ENCODE measurements at places on chromosomes 4 and X.
A peak's percentile ranks its signal among the peaks of the same experiment; 100 is the strongest.

- DNase-seq = peak; percentile 100
Observed at GRCh38 chr4:1346781-1347409, at the start of gene UVSSA. UVSSA (plus strand) TSS chr4:1347208; CDS start chr4:1348092, 884 bp downstream.

DNA sequence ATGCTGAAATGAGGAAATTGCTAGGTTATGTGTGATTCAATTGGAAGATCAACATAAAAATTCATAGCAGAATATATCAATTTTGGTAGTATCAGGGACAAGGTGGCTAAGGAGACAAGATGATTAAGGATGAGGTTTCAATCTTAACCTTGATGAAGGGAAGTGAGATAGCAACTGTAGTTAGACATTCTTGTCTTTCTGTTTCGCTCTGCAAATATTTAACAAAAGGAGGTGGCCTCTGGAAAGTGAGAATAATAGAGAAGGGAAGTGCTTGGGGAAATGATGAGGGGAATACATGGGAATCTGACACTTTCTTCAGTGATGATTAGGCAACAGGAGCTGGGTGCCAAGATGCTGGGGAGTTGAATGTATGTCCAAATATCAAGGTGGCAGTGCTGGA lies 337.1 kb upstream of the PUDP start:
- DNase-seq = no peak

DNA sequence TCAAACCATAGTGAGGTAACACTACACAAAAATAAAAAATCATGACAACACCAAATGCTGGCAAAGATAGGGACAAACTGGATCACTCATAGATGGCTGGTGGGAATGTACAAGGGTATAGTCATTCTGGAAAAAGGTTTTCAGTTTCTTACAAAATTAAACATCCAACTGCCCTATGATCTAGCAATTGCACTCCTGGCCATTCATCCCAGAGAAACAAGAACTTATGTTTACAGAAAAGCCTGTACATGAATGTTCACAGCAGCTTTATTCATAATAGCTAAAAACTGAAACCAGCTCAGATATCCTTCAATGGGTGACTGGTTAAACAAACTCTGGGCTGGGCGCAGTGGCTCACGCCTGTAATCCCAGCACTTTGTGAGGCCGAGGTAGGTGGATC lies 43.3 kb downstream of the NYX start:
- DNase-seq = no peak

DNA sequence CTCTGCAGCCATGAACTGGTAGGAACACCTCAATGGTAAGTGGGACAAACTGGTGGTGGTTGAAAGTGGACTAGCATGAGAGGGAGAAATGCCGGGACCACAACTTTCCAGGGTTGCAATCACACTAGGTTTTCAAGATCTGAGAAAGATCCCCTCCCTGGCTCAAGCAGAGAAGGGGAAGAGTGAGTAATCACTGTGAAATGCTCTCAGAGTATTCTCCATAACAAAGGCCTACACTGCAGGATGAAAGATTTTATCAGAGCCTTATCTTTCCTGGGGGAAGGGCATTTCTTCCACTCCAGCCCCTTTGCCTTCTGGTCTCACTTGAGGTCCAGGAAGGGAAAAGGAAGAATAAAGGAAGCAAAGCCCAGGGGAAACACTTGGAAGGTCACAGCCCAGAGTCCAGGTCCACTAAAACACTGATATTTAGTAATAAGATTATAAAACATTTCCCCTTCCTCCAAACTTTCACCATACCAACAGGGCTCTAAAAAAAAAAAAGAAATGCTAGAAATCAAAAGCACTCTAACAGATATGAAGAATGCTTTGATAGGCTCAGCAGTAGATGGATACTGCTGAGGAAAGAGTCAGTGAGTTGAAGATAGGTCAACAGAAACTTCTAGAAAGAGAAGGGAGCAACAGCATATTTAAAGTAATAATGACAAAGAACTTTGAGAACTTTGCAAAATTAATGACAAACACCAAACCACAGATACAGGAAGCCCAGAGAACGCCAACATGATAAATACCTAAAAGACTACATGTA lies 95.9 kb downstream of the WDFY3 start:
- no peak for DNase-seq

GRCh38 chr4:158461336-158461735 lies 60.3 kb upstream of the RXFP1 start:
- DNase-seq = no peak

- no peak for DNase-seq
Observed at GRCh38 chr4:6092131-6092530, 73.9 kb upstream of the C4orf50 start.

DNA sequence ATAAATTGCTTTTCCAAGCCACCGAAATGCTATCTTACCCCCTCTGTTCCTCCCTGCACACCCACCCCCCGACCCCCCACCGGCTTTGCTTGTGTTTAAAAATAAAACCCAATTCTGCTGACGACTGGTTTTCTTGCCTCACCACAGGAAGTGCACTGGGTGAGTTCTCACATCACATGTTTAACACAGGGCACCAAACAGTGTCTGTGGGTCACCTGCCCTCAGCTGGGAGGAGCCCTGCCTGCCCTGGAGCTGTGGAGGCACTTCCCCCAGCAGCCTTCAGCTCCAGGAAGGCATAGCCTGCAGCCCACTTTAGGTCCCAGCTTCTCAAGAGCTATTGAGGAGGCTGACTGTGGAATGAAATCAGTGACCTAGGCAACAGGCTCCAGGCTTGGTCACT lies 8.8 kb downstream of the TMEM255A start:
- DNase-seq = no peak

- DNase-seq = no peak
Observed at GRCh38 chr4:74447636-74448233, 2.8 kb downstream of the AREG start.

GRCh38 chr4:97300561-97300960 lies 842.7 kb downstream of the STPG2 start:
- DNase-seq = no peak

GRCh38 chr4:112513971-112514646 lies 1.9 kb downstream of the NEUROG2 start:
- DNase-seq = no peak

DNA sequence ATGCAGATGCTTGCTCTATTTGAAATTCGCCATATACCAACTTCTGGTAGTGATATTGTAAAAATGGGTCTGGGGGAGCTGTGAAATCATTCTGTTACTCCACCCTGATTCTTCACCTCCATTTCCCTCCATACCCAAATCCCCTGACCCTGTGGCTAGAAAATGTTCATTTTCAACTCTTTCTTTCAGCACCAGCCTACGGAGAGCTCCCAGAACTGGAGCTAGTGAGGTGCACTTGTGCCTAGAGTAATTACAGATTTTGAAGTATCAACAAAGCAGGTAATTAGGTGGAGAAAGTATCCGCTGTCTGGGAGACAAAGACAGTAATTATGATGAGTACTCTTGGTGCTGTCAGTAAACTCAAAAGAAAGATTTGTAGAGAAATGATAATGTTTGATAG lies 8.1 kb downstream of the ARHGAP36 start:
- DNase-seq = no peak

DNA sequence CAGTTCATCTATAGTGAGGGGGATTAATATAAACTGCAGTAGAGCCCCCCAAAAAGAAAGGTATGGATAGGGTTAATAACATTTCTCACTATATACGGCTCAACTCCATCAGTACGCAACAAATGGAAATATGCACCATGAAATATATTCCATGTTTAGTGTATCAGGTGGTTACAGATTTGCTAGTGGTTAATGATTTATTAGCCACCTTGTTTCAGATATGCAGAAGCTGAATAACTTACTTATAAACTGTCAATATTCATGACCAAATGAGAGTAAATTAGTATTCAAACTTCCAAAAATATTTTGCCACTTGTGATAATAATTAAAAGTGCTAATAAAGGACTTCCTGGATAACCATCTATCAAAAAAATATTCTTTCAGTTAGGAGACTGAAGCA lies 14.8 kb downstream of the AMTN start:
- DNase-seq = no peak

DNA sequence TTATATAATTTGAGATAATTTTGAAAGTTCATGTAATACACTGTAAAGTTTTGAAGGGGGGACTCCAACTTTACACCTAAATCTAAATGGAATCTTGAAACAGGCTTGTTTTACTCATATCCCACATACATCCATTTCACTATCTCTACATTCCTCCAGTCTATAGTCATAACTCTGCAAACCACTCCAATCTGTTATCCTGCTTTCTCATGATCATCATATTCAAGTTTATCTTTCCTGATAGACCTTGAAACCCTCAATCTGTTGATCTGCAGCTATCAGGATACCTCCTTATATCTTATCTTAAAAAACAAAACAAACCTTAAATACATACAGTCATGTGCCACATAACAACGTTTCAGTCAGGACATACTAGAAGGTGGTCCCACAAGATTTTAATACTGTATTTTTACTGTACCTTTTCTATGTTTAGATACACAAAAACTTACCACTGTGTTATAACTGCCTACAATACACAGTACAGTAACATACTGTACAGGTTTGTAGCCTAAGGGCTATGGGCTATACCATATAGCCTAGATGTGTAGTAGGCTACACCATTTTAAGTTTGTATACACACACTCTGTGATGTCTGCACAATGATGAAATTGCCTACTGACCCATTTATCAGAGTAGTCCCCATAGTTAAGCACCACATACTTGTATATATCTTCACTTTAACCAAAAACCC lies 14.0 kb downstream of the CHIC2 start:
- DNase-seq = no peak

- peak; percentile 77 for DNase-seq
Observed at GRCh38 chr4:165131247-165131832, 18.7 kb upstream of the TMEM192 start.

GRCh38 chr4:127251423-127251822 lies 381.3 kb upstream of the INTU start:
- DNase-seq = no peak

DNA sequence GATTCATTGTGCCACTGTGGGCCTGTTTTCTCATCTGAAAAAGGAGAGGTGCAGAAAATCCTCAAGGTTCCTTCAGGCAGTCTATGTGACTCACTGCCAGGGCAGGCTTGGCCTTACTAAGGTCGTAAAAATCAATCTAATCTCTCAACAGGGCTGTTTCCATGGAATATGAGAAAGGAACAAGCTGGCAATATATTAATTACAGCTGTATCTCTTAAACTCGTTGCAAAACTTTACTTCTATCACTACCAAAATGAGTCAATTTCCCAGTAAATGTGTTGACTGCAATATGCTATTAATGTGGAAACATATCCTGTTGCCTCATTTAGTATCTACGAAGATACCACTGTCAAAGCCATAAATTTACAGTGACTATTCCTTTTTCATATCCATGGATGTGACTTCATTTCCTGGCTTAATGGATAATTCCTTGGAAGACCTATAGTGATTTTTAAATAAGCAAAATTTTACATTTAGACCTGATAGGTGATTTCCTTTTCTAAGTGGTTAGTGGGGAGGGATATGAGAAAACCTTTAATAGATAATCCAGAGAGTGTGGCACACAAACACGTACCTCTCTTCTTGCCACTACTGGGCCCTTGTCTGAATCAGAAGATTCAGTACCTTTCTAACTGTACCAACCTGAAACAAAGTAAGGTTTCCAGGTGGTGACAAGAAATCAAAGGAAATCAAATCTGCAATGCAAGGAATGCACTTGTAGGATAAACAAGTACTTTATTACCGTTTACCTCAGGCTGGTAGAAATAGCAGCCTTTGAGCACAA lies 127.4 kb upstream of the FTHL17 start:
- DNase-seq = no peak

- no peak for DNase-seq
Observed at GRCh38 chrX:121008920-121009319, 23.4 kb upstream of the CT47A1 start.

DNA sequence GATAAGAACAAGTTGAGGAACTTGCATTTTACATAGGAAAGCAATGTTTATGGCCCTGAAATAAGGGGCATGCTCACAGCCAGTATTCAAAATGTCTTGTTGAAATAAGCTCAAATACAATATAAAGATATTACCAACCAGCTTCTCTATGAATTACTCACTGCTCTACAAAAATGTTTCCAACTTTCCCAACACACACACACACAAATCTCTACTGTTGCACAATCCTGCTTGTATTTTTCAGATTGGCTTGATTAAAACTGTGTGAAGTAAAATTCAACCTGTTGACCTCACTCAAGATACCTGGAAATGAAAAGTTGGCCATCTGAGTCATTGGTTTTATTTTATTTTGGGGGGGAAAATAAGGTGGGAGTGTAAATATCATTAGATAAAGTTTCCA lies 128.6 kb downstream of the CHIC2 start:
- DNase-seq = no peak

DNA sequence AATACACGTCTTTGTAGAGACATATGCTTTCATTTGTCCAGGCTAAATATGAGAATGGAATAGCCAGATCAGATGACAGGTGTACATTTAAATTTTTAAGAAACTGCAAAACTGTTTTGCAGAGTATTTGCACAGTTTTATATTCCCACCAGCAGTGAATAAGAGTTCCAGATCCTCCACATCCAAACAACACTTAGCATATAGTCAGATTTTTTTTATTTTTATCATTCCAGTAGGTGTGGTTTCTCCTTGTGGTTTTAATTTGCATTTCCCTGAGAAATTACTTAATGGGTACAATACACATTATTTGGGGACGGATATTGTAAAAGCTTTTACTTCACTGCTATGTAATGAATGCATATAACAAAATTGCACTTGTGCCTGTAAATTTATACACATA lies 56.7 kb upstream of the IRF2 start:
- no peak for DNase-seq

DNA sequence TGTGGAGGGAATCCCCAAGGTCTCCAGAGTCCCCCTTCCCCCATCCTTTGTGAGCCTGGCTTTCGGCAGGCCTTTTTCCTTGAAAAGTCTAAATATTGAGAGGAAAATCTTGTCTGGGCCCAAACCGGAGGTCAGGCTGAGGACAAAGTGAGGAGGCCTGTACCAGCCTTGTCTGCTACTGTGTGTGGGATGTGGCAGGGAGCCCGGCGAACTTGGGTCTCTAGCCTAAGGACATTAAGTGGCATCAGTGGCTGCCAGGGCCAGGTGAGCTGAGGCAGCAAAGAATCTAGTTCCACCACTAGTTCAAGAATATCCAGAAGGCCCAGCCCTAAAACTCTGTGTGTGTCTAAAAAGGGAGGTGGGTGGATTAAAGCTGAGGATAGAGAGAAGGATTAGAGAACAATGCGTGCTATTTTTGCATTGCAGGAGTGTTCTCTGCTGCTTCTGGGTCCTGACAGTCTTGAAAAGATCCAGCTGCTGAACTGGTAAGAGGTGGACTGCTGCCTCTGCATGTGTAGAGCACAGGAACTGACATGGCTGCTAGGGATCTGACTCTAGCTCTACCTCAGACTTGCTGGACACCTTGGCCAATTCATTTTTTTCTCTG lies 1.2 kb upstream of the AMER1 start:
- no peak for DNase-seq

GRCh38 chr4:76952071-76952470 lies 2.5 kb downstream of the SEPTIN11 start:
- no peak for DNase-seq

All from posterior cingulate gyrus (tissue), 11 donors.